ENCODE measurements at places on chromosomes 3 and 15.

- DNase-seq: no peak
Observed at GRCh38 chr15:29134239-29134638, 135.4 kb downstream of the NSMCE3 start.

DNA sequence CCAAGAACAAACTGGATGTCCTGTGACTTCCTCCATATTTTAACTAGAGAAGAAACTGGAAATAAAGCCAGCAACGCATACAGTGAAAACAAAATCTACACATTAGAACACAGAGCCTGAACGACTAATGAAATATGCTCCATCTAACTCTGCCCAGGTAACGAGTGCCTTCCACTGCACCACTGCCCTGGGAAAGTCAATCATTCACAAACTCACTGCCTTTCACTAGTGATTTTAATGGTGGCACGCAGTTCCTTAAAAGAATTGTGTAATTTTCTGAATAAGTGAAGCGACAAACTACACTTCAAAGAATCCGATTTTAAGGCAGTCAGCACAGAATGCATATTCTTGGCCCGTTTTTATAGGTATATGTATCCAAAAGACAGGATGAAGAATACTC lies 416.0 kb downstream of the SHQ1 start:
- no peak for DNase-seq

GRCh38 chr3:134352031-134352671 lies 22.1 kb downstream of the AMOTL2 start:
- DNase-seq: peak; percentile 65

DNA sequence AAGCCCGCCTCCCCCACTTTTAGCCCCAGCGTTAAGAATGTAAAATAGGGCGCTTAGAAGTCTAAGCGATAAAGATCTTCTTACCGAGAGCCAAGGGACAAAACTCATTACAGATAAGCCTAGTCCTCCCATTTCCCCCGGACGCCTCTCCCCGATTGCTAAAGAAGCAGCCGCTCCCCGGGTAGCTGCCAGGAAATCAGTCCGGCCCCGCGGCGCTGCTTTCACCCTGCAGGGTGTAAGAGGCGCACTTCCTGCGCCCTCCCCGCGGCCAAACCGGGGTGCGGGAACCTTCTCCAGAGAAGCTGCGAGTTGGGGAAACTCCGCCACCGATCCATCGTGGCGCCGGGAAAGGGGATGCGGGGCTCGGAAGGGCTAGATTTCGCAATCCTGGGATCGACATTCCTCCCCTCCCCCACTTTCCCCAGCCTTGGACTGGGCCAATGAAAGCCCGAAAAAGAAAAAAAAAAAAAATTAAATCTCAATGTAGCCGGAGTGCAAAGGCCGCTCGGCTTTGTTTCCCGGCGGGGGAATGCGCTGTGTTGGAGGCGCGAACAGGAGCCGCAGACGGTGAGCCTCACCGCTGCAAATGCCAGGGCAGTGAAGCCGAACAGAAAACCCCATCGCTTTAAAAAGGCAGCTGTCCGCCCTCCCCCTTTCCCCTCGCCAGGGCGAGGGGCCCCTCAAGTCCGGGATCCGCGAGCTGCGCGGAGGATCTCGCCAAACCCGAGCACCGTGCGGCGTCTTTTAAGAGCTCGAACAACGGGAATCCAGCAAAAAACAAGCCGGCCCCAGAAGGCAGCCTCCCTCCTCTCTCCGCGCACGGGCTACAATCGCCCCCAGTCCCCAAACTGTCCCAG lies 626 bp upstream of the PTPRG start:
- peak; percentile 84 for DNase-seq

GRCh38 chr3:141237701-141238521 lies 6.3 kb downstream of the PXYLP1 start:
- DNase-seq: no peak

- DNase-seq: no peak
Observed at GRCh38 chr3:186342197-186342596, 19.8 kb downstream of the DGKG start.

- DNase-seq: no peak
Observed at GRCh38 chr15:60551781-60552161, 72.8 kb upstream of the ICE2 start.

- DNase-seq: no peak
Observed at GRCh38 chr3:57082481-57082880, 22.0 kb downstream of the SPATA12 start.

- no peak for DNase-seq
Observed at GRCh38 chr3:170699158-170700053, 113.5 kb upstream of the SLC7A14 start.

GRCh38 chr3:158819282-158819681 lies 17.4 kb downstream of the MFSD1 start:
- no peak for DNase-seq

GRCh38 chr15:67177752-67178151 lies 76.7 kb downstream of the AAGAB start:
- DNase-seq: no peak

DNA sequence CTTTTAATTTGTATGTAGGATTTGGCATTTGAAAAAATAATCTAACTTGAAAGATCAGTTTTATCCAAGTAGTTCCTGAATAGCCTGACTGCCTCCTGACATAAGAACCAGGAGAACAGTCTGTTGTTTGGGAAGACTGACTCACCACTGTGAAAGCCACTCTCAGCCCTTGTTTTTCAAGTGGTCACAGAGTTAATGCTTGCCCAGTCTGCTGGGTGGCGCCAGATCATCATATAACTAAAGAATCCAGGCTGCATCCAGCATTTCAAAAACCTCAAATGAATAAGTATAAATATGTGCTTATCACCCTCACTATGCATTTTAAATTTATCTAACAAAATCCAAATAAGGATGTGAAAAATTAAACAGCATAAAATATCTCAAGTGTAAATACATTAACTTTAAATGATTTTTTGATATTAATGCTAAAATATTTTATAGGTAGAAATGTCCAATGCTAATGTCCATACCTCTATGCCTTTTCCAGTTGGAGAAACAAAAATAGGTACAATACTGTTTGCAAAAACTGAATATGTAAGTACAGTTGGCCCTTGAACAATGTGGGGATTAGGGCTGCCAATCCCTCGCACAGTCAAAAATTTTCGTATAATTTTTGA lies 26.9 kb upstream of the ZBBX start:
- DNase-seq: peak; percentile 44

DNA sequence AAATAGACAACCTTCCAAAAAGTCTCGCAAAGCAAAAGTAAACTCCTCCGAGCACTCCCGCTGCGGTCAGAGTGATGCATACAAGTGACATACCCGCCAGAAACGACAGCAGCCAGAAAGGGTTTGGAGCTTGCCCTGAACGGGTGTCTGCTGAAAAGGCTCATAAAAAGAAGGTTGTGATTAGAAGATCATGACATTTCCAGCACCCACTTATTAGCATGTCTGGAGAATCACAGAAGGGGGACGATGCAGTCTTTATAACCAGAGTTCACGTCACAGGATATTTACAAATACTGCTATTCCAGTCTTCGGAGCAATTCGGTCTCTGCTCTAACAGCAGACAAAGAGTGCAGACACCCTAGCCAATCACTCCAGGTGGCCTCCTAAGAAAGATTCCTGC lies 59.1 kb upstream of the FRMD4B start:
- no peak for DNase-seq

GRCh38 chr15:68542771-68543164 lies 36.0 kb upstream of the CORO2B start:
- DNase-seq: no peak

DNA sequence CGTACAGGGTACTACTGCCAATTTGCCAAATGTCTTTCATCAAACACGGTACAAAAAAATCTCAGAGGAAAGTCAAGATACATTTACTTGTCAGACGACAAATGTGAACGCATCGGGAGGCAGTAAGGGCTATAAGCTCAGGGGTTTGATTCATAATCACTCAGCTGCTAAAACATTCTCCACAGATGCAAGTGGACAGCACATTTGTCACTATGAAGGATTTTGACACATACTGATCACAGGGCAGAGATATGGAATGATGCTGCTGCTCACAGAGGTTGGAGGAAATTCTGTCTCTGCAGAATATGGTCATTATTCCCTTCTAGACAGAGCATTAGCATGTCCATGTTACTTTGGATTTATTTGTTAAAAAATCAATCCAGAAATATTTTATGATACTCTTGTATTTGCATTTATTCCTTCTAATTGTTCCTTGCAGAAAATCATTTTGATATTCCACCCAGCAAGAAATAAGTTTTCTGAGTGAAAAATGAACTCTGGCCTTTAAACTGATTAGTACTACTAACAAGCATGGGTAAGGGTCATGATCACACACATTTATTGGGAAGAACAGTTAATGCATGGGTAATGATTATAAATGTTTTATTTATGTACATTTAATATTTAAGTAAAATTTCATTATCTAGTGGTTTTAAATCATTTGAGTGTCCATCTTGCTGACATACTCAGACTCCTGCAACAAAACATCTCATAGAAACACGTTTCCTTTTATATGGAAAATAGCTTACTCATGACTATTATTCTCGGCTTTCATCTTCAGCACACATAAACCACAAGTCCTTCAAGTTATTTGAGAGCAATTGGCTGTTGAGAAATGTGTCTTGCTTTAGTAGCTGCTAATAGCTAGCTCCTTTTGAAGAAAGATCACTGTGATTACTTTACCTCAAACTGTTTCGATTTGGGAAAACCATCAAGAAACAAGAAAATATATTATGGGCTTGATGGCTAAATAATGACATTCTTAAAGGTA lies 559.3 kb downstream of the MECOM start:
- peak; percentile 77 for DNase-seq

DNA sequence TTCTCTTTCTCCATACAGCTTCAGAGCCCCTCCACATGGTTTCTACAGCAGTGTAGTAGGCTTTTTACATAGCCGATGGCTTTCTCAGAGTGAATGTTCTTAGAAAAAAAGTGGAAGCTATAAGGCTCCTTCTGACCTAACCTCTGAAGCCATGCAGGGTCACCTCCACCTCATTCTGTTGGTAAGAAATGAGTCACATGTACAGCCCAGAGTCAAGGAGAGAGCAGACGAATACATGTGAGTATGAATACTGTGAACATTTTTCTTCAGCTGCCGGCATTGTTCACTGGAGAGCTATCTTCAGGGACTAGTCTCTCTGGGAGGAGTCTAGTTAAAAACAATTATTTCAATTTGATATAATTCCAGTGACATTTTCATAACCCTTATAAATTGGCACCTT lies 68.2 kb upstream of the THRB start:
- DNase-seq: no peak

GRCh38 chr15:83219026-83219425 lies 11.4 kb upstream of the HDGFL3 start:
- DNase-seq: no peak

DNA sequence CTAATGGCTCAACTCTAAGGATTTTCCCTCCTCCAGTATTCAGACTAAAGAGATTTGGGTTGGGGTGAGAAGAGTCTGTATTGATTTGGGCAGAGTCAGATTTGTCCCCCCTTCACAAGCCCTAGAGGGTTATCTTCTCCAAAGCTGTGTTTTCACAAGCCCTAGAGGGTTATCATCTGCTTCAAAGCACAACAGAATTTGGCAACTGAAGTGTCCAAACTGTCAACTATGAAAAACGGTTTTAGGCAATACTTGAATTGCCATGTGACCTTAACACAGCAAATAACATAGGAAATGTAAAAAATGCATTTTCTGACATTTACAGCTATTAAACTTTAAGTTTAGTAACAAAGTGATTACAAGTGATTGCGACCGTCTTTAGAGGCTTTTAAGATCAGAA lies 119.9 kb downstream of the IMPG2 start:
- DNase-seq: no peak

DNA sequence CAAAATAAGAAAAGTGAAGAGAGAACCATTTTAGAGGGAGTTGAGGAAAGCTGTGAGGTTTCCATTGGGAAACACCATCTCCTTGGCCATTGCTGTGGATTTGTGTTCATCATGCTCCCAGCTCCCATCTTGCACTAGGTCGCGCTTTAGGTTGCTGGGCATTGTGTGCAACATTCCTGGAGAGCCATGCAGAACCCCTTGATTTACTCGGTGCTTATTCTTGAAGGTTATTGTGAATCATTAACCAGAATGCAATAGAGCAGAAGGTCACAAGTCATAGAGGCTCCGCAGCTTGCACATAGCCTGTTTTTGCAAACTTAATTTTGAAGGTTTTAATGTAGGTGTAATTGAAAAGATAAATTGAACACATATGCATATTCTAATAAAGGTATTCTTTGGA lies 239.2 kb upstream of the IL12A start:
- no peak for DNase-seq

DNA sequence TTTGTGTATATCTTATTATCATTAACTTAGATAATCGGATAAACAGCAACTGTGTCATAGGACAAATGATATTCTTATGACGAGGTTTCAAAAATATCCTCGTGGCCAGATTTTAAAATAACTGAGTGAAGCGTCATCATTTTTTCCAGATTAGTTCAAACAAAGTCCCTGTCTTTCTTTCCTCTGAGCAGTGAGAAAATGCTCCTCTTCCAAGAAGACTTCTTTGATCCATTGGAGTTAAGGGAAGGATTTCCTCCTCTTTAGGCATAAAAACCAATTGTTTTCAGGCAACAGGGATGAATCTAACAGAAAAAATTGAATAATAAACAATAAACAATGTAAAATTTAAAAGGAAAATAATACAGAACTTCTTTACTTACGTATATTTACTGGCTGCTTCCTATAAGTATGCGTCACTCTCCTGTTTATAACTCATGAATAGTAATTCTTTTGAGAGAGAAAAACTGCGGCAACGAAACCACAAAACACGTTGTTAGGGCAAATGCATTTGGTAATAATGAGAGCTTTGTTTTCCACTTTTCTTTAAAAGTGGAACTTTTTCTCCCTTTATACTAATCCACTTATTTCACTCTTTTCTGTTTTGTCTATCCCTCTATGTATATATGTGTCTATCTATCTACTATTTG lies 419.4 kb upstream of the ONECUT1 start:
- DNase-seq: no peak

DNA sequence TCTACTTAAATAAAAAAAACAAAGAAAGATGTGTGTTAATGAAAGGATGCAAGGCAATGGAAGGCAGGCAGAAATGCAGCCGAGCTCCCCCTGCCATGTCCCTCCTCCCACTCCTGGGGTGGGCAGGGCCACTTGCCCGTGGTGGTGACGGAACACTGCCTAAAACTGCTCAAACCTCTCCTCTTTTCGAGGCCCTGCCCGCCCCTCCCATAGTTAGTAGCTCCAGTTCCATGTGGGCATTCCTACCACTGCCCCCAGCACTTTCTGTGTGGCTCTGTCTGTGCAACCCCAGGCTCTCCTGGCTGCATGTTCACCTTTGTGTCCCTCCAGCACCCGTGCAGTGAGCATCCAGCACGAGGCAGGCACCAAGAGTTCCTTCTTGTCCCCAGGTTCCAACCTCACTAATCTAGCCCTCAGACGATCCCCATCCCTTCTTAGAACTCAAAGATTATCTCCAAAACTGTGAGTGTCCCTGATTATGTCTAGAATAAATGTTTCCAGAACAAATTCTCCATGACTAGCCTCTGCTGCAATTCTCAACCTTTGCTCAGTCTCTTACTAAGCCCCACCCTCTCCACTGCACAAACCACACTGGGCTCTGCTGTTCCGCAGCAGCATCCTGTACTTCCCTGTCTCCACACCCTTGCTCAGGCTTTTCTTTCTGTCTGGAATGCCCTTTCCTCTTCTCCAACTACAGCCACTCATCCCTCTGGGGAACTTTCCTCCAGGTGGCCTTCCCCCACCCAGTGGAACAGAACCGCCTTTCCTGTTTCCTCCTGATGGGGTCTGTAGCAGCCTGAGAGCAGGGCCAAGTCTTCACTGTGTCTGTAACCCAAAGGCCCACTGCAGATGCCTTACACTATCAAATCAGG lies 32.6 kb upstream of the SPTBN5 start:
- no peak for DNase-seq

- no peak for DNase-seq
Observed at GRCh38 chr3:112646623-112647022, 5.7 kb upstream of the CCDC80 start.
